GM10248 (cell line): ENCODE measurements at places on chromosomes 5 and 9.

DNA sequence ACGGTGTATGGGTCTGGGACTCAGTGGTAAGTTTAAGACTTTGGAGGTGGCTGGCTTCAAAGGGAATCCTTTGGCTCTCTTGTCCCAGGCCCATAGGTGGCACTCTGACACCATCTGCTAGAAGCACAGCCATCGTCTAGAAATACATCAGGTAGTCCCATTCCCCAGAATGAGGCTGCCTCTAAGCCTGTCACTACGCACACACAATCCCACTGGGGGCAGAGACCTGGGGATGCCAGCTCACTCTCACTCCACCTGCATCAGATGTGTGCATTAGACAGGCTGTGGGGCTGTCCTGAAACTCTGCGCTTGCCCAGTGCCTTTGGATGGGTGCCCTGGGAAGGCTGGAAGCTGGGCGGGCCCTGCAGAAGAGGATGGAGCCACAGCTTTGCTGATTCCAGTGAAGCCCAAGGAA, 127.5 kb upstream of the PANK3 start:
- no peak for DNase-seq

DNA sequence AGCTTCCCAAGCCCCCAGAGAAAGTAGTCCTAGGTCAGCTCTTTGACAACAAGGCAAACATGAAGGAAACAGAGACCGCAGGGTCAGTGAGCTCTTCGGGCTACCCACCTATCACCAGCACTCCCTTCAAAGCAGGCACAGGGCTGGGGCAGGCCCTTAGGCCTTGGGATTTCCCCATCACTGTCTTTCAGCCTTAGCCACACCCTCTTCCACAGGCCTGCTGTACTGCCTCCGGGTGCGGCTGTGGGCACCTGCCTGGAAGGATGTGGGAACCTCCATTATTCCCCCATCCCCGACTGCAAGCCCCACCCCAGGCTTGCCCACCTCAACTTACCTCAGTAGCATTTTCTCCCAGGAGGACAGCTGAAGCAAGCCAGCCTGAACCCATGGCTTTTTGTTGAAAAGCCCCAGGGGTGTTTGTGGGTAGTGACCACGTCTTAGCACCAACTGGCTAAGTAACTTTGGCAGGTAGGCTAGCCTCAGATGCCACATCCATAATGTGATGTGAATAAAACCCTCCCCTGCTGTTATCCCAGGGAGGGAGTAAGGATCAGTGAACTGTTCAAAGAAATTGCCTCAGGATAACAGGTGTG, 100.2 kb downstream of the PIK3R1 start:
- DNase-seq: peak; percentile 81

- no peak for DNase-seq
Observed at GRCh38 chr5:73136055-73136562, 15.7 kb downstream of the TMEM171 start.

- peak; percentile 55 for DNase-seq
Observed at GRCh38 chr9:132404228-132404881, 2.3 kb downstream of the TTF1 start.

GRCh38 chr5:43840424-43841125, 237.6 kb downstream of the NNT start:
- no peak for DNase-seq

GRCh38 chr5:102603670-102604069, 104.9 kb upstream of the SLCO6A1 start:
- DNase-seq: no peak

- DNase-seq: no peak
Observed at GRCh38 chr9:96160168-96160567, 141.8 kb downstream of the HSD17B3 start.

DNA sequence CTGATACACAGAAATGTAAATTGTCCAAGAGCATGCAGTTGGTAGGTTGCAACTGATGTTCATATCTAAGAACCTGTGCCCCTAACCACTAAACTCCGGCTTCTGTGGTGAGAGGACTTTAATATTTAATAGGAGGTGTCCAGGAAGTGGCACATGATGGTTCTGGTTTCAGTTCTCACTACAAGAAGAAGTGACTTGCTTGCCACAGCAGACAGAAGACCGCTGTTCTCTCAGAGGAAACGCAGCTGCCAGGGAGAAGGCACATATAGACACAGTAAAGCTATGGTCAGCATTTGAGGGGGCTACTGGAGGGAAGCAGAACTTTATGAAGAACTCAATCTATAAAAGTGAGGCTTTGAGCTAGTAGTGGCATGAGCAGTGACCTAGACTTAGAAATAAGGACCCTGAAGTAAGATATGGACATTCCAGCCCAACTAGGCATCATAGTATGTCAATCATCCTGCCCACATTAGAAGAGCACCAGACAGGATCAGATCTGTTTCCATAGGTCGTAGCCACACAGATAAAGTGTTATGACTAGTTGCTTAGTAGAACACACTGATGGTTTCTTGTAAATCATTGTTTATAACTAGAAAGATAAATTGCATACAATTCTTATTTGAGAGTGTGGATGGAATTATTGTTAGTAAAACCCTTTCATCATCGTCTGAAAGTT, 36.4 kb upstream of the DAB2 start:
- DNase-seq: no peak

DNA sequence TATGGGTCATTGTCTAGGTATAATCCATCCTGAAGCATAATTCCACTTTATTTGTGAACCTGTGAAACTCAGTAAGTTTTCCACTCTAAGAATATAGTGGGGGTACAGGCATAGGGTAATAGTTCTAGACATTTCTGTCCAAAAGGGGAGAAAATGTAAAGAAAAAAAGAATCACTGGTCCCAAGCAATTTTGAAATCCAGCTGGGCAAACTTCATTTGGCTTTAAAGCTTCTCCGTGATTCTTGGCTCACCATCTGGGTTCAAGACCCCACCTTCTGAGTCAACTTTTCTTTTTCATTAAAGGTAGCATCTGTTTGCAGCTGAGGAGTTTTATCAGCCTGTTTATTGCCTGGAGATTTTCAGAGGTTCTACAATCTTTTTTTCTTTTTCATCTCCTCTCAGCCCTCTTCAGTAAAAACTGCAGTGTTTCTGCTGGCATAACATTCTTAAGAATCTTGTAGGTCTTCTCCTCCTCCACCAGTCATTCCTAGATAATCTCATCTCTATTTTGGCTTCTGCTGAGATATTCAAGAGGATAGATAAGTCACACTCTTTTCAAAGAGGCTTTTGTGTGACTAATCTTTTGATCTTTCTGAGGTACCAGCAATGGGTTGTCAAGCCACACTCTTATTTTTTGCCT, 126.1 kb upstream of the PITX1 start:
- DNase-seq: no peak

- peak; percentile 35 for DNase-seq
Observed at GRCh38 chr5:68460147-68460798, 244.7 kb downstream of the PIK3R1 start.

- no peak for DNase-seq
Observed at GRCh38 chr5:5316334-5316733, 106.1 kb upstream of the ICE1 start.

DNA sequence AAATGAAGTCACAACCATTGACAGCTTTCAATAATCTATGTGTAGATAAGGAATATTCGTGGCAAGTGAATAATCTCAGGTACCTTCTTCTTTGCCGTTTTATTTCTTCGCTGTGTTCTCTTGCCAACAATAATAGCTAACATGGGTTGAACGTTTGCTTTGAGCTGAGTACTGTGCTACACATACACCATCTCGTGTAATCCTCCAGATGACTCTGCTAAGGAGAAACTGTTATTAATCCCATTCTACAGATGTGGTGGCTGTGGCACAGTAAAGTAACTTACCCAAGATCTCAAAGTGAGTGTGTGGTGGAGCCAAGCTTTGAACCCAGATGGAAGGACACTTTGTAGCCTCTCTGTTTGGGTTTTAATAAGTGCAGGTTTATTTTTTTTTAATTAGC, 179.7 kb downstream of the C9orf152 start:
- no peak for DNase-seq

- peak; percentile 22 for DNase-seq
Observed at GRCh38 chr5:126680191-126680817, 79.6 kb downstream of the PHAX start.

- no peak for DNase-seq
Observed at GRCh38 chr9:75169623-75170022, 81.3 kb downstream of the OSTF1 start.

DNA sequence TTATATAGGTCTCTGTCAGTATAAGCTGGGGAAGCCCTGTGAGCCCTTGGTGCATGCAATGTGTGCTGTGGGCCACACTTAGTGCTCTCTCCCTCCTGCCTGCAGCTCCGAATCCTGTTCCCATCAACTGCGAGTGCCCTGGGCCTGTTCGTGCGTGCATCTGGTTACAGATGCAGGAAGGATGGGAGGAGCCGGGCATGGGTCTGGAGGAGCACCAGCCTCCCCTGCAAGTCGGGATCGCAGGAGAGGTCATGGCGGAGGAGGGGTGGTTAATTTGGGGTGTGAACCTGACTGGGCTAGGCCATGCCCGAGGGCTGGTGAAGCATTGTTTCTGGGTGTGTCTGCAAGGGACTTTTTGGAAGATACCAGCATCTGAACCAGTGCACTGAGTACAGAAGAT, 274.6 kb upstream of the IRX4 start:
- no peak for DNase-seq

GRCh38 chr9:112007575-112008240, 111.1 kb downstream of the UGCG start:
- no peak for DNase-seq

GRCh38 chr5:76983468-76983867, 30.6 kb downstream of the CRHBP start:
- no peak for DNase-seq

DNA sequence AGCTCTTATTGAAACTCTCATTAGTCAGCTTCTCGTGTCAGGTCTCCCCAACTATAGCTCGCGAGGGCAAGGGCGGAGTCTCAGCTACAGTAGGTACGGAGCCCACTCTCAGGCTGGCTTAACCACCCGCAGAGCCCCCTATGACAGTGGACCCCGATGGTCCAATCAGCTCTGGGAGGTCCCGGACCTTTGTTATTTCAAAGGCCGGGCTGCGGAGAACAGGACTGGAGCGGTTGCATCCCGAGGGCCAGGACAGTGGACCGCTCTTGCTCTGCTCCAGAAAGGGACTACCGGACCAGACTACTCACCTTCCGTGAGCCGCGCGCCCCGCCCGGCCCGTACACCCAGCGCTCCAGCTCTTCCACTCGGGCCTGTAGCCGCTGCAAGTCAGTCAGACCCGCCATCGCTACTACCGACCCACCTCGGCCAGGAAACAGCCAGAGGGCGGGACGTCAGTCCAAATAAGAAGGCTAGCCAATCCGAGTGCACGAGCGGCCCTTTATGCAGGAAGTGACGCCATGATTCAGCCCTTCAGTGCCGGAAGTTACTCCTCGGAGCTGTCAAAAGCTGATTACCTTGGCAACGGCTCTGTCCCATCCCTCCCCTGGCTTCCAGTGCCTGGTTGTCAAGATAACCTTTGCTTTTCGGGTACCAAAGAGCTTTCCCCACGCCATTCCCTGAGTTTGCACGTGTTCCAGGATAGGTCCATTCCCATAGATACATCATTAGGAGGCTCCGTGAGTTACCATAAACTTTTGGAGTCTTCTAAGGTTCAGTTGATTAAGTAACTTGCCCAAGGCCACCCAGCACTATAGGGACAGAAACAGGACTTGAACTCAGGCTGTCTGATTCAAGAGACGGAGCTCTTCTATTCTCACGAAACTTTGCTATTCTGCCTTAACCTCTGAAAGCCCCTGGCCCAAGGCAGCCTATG, at the start of gene DCTN3:
DCTN3 (minus strand) TSS at position 435 of the 934 bp plus-strand sequence; CDS start at position 404, 31 bp downstream.
- peak; percentile 97 for DNase-seq

GRCh38 chr5:158599157-158599556, 500.6 kb downstream of the EBF1 start:
- DNase-seq: no peak

DNA sequence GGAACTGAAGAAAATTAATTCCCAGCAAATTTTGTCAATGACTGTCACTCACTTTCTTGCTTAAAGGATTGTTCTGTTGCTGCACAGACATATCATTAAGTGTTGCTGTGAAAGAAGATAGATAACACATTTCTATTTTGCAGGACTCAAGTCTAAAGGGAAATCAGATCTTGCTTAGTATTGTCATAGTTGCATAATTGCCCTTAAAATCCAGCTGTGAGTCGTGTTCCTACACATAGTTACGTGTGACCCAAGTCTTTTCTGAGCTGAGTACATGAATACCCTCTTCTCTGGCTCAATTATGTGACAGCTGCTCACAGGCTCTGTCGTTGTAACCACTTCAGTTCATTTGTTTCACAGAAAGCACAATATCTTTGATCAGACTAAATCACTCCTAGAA, 390.8 kb downstream of the DTWD2 start:
- DNase-seq: no peak

DNA sequence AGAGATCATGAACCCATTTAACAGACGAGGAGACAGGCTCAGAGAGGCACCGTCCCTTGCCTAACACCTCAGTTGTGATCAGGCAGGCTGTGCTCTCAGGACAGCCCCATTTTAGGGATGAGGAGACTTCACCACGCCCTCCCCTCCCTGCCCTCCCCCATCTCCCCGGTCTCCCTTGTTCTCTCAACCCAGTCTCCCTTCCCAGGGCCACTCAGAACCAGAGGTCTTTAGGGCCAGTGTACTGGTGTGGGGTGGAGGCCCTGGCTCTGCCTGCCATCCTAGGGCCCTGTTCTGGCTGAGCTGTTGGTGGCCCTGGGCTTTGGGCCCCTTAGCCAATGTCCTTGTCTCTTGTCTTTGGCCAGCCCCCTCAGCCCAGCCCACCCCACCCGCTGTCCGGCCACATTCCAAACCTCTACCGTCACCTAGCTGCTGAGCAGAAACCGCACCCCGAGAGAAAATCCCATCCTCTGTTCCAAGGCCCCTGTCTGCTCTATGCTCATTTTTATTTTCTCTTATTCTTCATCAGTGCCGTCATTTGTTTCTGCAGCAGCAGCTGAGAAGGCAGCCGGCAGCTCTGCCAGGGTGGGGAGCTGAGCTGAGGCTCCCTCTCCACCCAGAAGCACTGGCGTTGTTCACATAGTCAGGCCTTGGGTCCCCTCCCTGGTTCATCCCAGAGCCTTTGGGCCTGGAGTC, 33.9 kb downstream of the OLFML2A start:
- DNase-seq: no peak

DNA sequence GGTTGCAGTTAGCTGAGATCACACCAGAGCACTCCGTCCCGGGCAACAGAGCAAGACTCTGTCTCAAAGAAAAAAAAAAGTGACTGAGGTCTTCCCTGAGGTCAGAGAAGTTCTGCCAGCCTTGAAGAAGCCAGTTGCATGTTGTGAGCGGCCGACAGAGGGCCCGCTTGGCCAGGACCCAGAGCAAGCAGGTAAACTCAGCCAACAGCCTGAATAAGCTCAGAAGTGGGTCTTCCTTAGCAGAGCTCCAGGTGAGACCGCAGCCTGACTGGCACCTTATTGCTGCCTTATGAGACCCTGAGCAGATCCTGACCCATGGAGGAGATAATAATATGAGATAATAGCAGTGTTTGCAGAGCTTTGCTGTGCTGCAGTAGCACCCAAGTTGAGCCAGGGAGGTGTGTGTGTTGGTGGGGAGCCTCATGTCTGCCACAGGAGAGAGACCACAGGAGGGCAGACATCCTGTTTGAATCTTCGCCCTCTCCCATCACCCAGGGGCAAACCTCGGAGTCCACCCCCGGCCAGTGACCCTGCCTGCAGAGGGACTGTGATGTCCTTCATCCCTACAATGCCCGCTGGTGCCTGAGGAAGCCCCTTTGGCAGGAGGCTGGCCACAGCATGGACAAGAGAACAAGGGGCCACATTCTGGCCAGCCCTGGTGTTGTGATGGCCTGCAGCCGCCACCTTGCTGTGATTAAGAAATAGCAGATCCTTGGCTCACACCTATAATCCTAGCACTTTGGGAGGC, 10.8 kb upstream of the BARX1 start:
- peak; percentile 6 for DNase-seq

GRCh38 chr5:120415985-120416384, 48.1 kb upstream of the PRR16 start:
- DNase-seq: no peak
